Activated CD4-positive, alpha-beta T cell treated with anti-CD3 and anti-CD28 coated beads for 4 hours (primary cell): ENCODE measurements at places on chromosomes 13 and 19.

DNA sequence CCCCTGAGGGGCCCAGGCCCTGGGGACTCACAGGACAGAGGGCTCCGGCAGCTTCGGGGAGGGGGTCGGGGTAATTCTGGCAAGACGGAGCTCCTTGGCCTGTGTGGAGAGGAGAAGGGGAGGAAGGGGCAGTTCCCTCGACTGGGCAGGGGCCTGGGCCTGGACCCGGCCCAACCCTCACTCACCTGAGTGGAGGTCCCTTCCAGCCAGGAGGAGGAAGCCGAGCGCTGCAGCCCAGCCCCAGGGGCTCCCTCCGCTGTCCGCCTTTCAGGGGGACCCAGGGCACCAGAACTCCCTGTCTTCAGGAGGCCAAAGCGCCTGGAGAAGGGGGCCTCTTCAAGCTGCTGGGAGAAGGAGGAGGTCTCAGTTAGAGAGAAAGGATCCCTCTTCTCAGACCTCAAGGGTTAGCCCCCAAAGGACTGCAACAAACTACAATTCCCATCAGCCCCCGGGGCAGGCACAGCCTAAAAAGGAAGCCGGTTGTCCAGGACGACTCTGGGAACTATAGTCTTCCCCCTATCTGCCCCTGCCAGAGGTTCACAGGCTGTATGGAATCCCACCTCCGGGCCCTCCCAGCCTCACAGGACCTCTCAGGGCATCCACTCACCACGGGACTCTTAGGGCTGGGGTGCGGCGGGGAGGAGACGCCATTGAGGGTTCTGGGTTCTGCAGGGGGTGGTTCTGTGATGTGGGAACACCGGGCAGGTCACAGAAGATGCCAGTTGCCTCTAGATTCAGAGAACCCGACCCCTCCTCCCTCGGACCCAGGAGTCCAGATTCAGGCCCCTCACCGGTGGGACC lies 19.8 kb downstream of the EPS8L1 start:
- no peak for DNase-seq

GRCh38 chr13:27053210-27053884 lies 118.3 kb downstream of the USP12 start:
- no peak for DNase-seq

DNA sequence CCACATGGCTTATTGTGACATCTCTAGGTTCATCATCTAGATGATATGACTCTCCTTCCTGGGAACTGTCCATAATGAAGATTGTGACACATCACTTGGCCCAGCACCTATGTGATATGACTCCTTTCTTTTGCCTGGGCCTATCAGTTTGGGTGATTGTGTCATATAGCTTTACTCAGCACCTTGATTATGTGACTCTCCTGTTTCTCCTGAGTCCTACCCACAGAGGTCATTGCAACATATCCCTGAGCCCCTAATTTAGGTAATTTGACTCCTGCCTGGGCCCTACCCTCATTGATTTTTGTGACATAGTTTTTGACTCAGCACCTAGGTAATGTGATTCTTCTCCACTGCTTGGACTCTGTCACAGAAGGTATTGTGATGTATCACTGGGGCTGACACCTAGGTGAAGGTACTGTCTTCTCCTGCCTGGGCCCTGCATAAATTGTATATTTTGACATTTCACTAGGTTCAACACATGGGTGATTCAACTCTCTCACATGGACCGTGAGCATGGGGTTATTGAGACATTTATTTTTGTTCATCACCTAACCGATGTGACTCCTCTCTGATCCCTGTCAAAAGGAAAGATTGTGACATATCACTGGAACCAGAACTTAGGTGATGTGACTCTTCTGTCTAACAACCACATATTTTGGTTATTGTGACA lies 26.2 kb upstream of the ZNF254 start:
- DNase-seq: no peak

DNA sequence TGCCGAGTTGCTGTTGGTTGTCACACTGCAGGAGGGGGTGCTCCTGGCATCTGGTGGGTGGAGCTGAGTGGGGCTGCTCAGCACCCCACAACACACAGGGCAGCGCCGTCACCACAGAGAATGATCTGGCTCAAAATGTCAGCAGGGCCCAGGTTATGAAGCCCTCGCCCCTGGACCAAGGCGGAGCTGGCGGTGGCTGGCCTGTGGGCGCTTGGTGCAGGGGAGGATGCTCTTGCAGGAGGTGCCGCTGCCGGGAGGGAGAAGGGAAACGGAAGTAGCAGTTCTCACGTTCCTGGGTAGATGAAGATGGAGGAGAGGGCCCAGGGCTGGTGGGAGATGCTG lies 14.2 kb upstream of the LENG8 start:
- no peak for DNase-seq

GRCh38 chr19:17616961-17617806 lies 61.7 kb downstream of the COLGALT1 start:
- no peak for DNase-seq

DNA sequence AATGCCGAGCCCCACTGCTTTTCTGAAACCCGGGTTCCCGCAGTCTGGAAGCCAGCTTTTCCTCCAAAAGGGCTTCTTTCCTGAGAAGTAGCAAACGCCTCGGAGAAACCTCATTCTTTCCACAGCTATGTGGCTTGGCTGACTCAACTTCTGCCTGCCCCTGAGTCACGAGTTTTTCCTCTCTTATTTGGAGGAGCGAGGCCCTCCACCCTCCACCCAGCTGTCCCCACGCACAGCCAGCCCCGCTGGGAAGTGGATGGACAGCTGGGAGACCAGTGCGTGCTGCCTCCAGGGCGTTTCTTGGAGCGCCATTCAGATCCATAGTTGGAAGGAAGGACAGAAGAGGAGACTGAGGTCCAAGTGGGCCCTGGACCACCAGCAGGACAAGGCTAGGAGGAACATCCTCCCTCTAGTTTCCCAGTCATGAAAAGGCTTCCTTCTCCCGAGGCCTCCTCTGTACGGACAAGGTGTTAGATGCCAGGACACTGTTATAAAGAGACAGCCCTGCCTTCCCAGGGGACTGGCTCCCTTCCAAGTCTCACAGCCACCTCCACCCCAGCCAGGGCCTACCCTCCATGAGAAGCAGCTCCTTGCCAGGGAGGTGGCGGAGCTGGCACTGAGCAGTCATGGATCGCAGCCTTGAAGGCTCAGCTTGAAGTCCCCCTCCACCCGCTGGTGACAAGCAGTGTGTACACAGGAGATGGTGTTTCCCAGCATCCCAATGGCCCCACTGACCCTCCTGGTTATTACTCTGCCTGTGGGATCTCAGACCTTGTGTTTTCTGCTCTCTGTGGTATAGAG lies 2.5 kb upstream of the PLEKHF1 start:
- no peak for DNase-seq

DNA sequence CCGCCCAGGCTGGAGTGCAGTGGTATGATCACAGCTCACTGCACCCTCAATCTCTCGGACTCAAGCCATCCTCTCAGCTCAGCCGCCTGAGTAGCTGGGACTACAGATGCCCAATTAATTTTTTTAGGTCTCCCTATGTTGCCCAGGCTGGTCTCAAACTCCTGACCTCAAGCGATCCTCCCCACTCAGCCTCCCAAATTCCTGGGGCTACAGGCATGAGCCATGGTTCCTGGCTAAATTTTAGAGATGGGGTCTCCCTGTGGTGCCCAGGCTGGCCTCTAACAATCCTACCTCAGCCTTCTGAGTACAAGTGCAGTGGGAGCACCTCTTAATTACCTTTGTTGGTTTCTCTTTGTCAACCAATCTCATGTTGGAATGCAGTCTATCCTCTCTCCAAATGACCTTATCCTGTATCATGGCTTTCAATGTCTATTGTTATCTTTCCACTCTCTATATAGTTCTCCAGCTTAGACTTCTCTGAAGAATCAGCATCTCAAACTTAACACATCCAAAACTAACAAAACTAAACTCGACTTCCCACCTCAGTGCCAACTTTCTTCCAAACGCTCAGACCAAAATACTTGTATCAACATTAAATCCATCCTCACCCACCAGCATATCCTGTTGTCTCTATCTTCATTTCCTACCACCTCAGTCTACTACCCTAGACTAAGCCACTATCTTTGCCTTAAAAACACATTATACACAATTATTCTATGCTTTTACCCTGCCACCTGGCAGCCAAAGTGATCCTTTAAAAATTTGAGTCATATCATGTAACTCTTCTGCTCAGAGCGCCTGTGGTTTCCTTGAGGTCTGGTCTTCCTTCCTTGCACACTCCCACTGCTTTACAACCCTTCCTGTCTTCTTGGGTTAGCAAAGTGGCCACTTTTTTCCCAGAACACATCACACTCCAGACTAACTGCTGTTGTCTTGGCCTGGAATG lies 6.7 kb downstream of the TPT1 start:
- DNase-seq: peak; percentile 42

- DNase-seq: no peak
Measured at GRCh38 chr13:50783717-50784290, 59.7 kb downstream of the DLEU7 start.

- DNase-seq: no peak
Measured at GRCh38 chr19:3513229-3514140, 7.4 kb downstream of the FZR1 start.

DNA sequence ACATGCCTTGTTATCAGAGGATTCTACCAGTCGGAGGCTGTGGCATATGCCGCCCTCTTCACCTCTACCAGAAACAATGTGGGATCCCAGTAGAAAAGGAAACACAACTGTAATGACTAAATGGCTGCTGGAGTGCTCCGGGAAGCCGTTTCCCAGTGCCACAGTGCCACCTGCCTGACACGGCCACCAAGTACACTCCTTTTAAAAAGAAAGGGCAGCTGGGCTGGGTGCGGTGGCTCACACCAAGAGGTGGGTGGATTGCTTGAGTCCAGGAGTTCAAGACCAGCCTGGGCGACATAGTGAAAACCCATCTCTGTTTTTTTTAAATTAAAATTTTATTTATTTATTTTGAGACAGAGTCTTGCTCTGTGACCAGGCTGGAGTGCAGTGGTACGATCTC lies 67.3 kb downstream of the TRPM4 start:
- no peak for DNase-seq

GRCh38 chr19:49094505-49095482 lies 9.5 kb downstream of the SNRNP70 start:
- DNase-seq: no peak

DNA sequence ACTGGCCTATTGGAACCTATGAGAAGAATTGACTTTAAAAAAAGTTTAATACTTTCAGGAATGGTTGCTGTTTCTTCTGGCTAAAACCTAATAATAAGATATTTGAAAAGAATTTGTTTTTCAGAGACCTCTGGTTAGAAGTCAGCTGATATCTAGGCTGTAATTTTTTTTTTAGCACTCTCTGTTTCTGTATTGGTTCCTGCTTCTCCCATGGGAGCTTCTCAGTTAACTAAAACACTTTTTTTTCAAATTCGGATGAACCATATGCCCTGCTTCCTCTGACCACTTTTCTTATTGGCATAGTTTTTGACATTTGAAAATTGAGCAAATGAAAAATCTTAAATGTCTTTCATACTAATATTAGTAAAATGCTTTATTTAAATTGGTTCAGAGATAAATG lies 163.5 kb upstream of the SLC10A2 start:
- no peak for DNase-seq

- no peak for DNase-seq
Measured at GRCh38 chr13:62294244-62294643, 878.6 kb upstream of the PCDH20 start.

DNA sequence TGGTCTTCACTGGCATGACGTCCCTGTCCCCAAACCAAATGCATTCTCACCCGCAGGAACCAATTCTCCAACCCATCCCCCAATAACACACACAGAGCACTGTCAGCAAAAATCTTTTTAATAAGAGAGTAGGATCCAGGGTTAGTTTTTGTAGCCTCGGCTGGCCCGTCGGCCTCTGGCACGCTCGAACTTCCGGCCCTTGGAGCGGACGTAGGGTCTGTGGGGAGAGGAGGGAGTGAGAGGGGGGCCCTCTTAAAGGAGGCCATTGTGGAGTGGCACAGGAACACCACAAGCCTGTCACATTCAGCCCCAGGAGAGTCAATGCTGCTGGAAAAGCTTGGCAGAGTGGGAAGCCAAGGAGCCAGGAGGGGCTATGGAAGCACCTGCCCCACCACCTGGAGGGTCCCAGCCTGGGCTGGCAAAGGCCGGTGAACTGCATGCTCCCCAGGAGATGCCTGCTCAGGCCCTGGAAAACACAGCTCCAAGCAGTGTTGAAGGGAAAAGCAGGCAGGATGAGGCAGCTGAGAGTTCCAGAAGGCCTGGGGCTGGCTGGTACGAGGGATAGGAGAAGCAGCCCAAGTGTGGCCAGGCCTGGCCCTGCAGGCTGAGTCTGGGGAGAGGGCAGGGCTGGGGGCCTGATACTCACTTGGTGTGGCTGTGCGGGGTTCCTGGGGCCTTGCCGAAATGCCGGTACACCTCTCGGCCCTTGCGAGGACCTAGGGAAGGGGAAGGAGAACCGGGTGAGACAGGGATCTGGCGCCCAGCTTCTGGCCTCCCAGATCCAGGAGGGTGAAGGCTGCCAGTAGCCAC lies 560 bp upstream of the FAM83E start:
- DNase-seq: no peak

GRCh38 chr19:48194041-48194843 lies 23.8 kb downstream of the ZSWIM9 start:
- no peak for DNase-seq

DNA sequence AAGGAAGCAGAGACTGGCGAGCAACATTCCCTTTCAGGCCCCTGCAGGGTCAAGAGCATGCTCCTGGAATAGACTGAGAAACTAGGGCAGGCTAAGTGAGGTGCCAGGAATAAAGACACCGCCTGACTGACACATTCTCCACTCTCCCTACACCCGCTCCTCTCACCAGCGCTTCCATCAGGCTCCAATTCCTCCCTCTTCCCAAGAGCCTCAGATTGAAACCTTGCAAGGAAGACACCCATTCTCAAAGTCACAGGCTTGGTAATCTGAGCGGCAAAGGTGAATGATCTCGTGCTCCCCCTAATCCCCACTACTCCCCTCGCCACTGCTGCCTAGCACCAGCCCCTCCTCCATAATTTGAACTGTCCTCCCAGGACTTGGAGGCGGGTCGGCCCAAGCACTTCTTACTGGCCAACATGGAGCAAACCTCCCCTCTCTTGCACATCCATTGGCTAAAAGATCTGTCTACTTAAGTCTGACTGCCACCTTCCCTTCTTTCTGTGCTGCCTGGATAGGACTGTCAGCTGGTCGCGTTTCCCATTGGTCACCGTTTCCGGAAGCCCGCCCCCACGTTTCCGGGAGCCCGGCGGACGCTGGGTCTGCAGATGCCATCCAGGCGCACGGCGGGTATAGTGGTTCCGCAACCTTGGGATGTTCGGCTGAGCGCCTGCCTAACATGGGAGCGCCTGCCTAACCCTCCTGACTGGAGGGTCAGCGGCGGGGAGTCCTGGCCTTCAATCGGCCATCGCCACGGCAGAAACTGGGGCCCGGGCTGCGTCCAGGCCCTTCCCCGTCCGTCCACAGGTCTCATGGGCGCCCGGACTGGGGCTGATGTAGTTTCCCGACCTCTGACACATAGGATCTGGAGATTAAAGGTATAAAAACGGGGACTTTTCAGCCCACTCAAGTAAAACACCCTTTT lies 33.6 kb downstream of the ZNF383 start:
- no peak for DNase-seq
